ENCODE measurements at places on chromosomes 4 and X.
A peak's percentile ranks its signal among the peaks of the same experiment; 100 is the strongest.

DNA sequence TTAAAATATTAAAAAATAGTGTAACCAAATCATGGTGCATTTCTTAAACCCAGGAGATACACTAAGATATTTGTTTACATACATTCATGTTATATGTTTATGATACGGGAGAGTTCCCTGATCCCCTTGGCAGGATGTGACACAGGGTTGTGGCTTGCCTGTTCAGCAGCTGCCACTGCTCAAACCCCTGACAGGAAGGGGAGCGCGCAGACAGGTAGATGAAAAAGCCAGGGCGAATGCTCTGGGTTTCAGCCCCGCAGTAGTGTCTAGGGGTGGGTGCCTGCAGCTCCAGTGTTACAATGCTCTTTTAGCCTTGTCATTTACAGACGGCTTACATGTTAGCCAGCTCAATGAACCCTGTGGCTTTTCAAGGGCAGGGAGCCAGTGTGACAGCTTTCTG, 1343.8 kb upstream of the IGFBP7 start:
- H3K36me3 ChIP-seq: no peaks in the 10 kb centered on the region
- no peaks in the 10 kb centered on the region for H3K4me1 ChIP-seq
- DNase-seq: no peak
- no peak overlapping the region for H3K27ac ChIP-seq
- no peaks in the 10 kb centered on the region for H3K27me3 ChIP-seq
- no peak overlapping the region for H3K4me3 ChIP-seq

DNA sequence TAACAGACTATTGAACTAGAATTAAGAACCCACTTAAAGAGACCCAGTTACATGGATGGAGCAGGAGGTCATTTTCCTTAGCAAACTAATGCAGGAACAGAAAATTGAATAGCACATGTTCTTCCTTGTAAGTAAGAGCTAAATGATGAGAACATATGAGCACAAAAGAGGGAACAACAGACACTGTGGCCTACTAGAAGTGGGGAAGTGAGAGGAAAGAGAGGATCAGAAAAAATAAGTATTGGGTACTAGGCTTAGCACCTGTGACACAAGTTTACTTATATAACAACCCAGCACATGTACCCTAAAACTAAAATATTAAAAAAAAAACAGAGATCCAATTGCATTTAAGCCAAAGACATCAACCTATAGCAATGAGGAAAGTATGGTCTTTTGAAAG, 26.2 kb downstream of the ARAP2 start:
- no peak overlapping the region for H3K27ac ChIP-seq
- no peaks in the 10 kb centered on the region for H3K27me3 ChIP-seq
- DNase-seq: no peak
- no peak overlapping the region for H3K4me3 ChIP-seq
- no peaks in the 10 kb centered on the region for H3K36me3 ChIP-seq

DNA sequence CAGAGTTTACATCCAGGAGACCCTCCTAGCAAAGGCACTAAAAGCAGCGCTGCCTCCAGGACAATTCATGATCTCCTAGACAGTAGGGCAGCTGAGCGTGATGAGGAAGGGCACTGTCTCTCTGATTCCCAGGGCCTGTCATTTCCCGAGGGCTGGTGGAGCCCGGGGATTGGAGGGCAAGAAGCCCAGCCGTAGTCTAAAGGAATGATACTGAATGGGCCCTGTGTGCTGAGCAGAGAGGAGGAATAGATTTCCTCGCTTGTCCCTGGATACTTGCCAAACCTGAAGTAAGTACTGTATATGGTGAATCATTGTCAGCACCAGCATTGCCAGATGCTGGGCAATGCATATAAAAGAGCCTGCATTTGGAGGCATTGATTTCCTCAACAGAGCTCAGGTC, 88.0 kb upstream of the SLITRK2 start:
- H3K27ac ChIP-seq: no peak overlapping the region
- H3K4me1 ChIP-seq: no peaks in the 10 kb centered on the region
- DNase-seq: no peak
- H3K27me3 ChIP-seq: no peaks in the 10 kb centered on the region
- no peak overlapping the region for H3K4me3 ChIP-seq

- no peak overlapping the region for H3K27ac ChIP-seq
- no peaks in the 10 kb centered on the region for H3K4me1 ChIP-seq
- H3K4me3 ChIP-seq: no peak overlapping the region
- no peak for DNase-seq
- H3K36me3 ChIP-seq: no peaks in the 10 kb centered on the region
- no peaks in the 10 kb centered on the region for H3K27me3 ChIP-seq
Observed at GRCh38 chrX:28901637-28902036, 314.4 kb downstream of the IL1RAPL1 start.

DNA sequence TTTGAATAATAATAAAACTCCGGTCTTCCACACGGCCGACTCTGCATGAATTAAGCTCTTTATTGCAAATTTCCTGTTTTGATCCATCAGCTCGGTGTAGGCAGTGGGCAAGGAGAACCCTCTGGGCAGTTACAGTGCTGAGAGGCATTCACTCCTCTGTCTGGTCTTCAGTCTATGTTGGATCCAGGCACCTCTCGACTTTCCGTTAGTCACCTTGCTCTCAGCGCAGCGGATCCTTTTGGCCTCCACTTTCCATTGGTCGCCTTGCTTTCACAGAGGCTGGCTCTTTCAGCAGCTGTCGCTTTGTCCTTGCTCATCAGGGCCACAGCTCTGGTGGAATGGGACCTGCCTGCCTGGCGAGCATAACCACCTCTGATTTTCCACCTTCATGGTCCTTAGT, 52.9 kb downstream of the TRMT44 start:
- no peaks in the 10 kb centered on the region for H3K4me1 ChIP-seq
- H3K36me3 ChIP-seq: no peaks in the 10 kb centered on the region
- no peaks in the 10 kb centered on the region for H3K27me3 ChIP-seq
- H3K4me3 ChIP-seq: no peak overlapping the region
- H3K27ac ChIP-seq: no peak overlapping the region

DNA sequence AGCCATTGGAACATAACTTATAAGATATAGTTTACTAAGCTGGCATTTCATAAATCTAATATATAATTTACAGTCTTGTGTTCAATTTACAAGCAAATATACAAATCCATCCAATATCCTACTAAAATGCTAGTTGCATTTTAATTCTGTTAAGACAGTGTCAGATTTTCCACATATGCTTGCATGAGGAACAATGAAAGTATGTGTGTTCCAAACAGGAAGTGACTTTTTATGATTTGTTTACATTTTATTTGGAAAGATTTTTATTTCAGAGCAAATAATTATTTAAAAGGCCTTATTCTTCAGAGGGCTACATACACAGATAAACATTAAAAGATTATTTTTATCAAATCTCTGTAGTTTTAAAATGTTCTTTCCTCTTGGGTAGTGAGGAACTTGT, 130.1 kb downstream of the KLHL34 start:
- no peaks in the 10 kb centered on the region for H3K4me1 ChIP-seq
- DNase-seq: no peak
- H3K36me3 ChIP-seq: no peaks in the 10 kb centered on the region
- H3K4me3 ChIP-seq: no peak overlapping the region
- H3K27me3 ChIP-seq: no peaks in the 10 kb centered on the region
- no peak overlapping the region for H3K27ac ChIP-seq

GRCh38 chrX:124045109-124045508, 83.6 kb downstream of the STAG2 start:
- H3K36me3 ChIP-seq: peaks cover 4% of the 10 kb centered on the region
- no peaks in the 10 kb centered on the region for H3K4me1 ChIP-seq
- no peak overlapping the region for H3K27ac ChIP-seq
- no peaks in the 10 kb centered on the region for H3K27me3 ChIP-seq

DNA sequence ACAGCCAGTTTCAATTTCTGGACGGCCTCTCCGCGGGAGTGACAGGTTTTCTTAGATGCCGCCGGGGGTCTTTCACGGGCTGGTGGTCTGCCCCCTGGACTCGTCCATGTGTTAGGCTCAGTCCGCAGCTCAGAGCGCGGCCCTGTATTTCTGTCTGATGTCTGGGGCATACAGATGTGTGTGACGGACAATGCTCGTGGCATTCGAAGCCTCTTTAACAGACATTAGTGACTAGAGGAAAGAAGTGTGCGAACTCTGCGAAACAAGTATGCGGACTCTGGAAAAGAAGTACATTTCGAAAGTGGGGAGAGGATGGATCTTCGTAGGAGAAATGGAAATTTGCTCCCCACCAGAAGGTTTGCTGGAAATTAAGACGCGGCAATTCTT, 793 bp upstream of the DCUN1D4 start:
- DNase-seq: peak; percentile 63
- no peaks in the 10 kb centered on the region for H3K27me3 ChIP-seq
- H3K4me1 ChIP-seq: no peaks in the 10 kb centered on the region
- H3K36me3 ChIP-seq: no peaks in the 10 kb centered on the region
- peak overlapping the region; percentile 66 for H3K4me3 ChIP-seq

DNA sequence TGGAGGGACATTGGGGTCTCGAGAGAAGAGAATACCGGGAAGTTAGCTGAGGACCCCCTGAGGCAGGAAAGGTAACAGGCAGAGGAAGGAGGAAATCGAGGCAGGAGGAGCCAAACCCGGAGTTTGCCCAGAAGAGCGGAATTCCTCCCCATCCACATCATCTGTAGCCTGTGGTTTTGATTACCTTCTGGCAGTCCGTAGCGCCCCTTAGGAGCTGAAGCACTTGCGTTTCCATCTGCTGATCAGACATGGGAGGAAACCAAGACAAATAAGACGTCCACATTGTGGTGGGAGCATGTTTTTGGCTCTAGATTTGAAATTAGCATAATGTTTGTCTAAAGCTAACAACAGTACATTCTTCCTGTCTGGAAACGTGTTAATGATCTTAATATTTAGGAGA, 26.8 kb upstream of the HMX1 start:
- H3K36me3 ChIP-seq: no peaks in the 10 kb centered on the region
- H3K4me3 ChIP-seq: no peak overlapping the region
- DNase-seq: no peak
- H3K27ac ChIP-seq: no peak overlapping the region

DNA sequence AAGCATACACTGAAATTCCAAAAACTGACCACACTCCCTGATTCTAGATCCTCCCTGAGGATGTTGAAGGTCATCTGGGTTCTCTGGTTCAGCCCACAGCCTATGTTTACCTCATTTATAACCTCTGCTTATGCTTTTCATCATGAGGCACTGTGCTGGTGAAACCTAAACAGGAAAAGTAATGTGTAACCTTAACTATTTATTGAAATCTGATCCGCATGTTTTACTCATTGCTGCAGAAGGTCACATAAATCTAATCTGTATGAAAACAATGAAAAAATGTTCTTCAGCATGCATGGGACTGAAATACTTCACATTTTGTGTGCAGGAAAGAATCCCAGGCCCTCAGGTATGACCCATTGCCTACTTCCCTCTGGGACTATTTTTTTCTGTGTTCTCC, 30.3 kb downstream of the UCHL1 start:
- no peaks in the 10 kb centered on the region for H3K4me1 ChIP-seq
- H3K36me3 ChIP-seq: no peaks in the 10 kb centered on the region
- no peak overlapping the region for H3K27ac ChIP-seq

GRCh38 chr4:181007751-181008150, 1235.5 kb upstream of the TENM3 start:
- no peak overlapping the region for H3K27ac ChIP-seq
- no peaks in the 10 kb centered on the region for H3K36me3 ChIP-seq
- no peak for DNase-seq
- H3K27me3 ChIP-seq: no peaks in the 10 kb centered on the region
- H3K4me3 ChIP-seq: no peak overlapping the region

- peak overlapping the region; percentile 58 for H3K27ac ChIP-seq
- DNase-seq: no peak
- H3K27me3 ChIP-seq: peaks cover 24% of the 10 kb centered on the region
- H3K4me3 ChIP-seq: peak overlapping the region; percentile 56
- H3K36me3 ChIP-seq: no peaks in the 10 kb centered on the region
Observed at GRCh38 chr4:786074-786741, 39.7 kb downstream of the CPLX1 start.

- no peak for DNase-seq
- H3K27ac ChIP-seq: no peak overlapping the region
- no peaks in the 10 kb centered on the region for H3K27me3 ChIP-seq
- H3K4me1 ChIP-seq: no peaks in the 10 kb centered on the region
Observed at GRCh38 chr4:159677521-159677920, 574.6 kb downstream of the RAPGEF2 start.

DNA sequence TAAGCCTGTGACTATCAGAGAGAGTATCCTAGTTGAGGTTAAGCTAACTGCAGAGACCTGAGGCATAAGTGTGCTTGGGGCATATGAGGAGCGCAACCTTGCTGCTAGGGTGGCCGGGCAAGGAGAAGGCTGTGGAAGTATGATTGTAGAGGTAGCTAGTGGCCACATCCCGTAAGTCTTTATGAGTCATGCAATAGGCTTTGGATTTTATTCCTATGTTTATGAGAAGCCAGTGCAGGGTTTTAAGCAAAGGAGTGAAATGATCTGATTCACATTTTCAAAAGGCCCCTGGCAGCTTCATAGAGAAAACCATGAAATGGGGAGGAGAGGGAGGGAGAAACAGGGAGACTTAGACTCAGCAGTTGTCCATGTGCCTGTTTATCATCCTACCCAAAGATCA, 92.1 kb upstream of the WDFY3 start:
- H3K27ac ChIP-seq: no peak overlapping the region
- no peaks in the 10 kb centered on the region for H3K36me3 ChIP-seq
- no peaks in the 10 kb centered on the region for H3K4me1 ChIP-seq
- DNase-seq: no peak
- no peaks in the 10 kb centered on the region for H3K27me3 ChIP-seq
- no peak overlapping the region for H3K4me3 ChIP-seq

- no peak for DNase-seq
- no peaks in the 10 kb centered on the region for H3K4me1 ChIP-seq
- no peaks in the 10 kb centered on the region for H3K27me3 ChIP-seq
- H3K4me3 ChIP-seq: no peak overlapping the region
- no peak overlapping the region for H3K27ac ChIP-seq
Observed at GRCh38 chrX:18748499-18748898, 41.1 kb downstream of the PPEF1 start.

- no peaks in the 10 kb centered on the region for H3K4me1 ChIP-seq
- no peak overlapping the region for H3K4me3 ChIP-seq
- DNase-seq: no peak
Observed at GRCh38 chrX:84487365-84488353, 14.6 kb downstream of the HDX start.

DNA sequence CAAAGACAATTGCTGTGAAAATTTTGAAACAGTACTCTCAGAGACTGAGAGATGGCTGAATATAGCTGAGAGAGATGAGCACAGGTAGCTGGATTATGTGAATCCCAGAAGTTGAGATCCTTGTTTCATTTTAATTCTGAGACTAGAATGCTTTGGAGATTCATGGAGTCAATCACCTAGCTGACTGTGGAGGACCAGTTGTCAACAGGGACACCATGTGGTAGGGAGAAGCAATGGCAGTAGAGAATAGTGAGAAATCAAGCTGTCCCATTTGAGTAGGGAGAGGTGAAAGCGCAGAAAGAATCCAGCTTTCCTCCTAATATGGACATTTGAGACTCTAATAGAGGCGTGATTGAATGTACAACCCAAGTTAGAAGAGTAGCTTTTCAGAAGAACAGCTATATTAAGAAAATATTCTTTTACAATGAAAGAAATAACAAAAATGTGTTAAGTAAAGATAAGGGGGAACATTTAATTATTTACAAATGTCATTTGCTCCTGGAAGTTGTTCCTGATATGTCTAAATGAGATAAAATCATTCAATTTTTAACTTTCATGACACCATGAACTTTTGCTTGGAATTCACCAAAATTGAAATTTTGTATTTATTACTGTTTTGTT, 30.3 kb upstream of the GLRB start:
- no peak overlapping the region for H3K4me3 ChIP-seq
- H3K27ac ChIP-seq: no peak overlapping the region
- H3K4me1 ChIP-seq: no peaks in the 10 kb centered on the region
- H3K36me3 ChIP-seq: no peaks in the 10 kb centered on the region

- H3K4me3 ChIP-seq: no peak overlapping the region
- no peaks in the 10 kb centered on the region for H3K4me1 ChIP-seq
- no peak overlapping the region for H3K27ac ChIP-seq
- no peaks in the 10 kb centered on the region for H3K27me3 ChIP-seq
- DNase-seq: no peak
Observed at GRCh38 chr4:80422727-80423404, 87.3 kb downstream of the CFAP299 start.

All from right atrium auricular region (tissue), 2 donors.